ENCODE measurements at places on chromosomes 6 and 20.

- DNase-seq, result no peak
Measured at GRCh38 chr6:20810727-20811108, 276.5 kb downstream of the CDKAL1 start.

DNA sequence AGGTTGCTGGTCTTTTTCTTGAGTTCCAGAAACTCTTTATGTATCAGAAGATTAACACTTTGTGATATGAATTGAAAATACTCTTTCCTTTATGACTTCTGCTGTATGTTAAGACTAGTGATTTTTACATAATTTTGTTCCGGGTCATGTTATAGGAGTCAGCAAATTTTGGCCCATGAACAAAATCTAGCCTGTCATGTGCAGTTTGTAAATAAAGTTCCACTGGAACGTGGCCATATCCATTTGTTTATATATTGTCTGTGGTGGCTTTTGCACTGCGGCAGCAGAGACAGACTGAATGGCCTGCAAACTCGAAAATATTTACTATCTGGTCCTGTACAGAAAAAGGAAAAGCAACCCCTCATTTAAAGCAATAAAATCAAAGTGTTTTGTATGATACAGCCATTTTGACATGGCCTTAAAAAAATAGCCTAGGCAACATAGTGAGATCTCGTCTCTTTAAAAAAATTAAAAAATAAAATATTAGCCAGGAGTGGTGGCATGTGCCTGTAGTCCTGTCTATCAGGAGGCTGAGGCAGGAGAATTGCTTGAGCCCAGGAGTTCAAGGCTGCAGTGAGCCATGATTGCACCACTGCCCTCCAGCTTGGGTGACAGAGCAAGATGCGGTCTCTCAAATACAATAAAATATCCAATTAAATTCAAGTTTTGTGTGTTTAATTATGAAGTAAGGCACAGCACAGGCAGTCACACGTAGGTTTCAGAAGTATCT lies 36.9 kb downstream of the SNX9 start:
- DNase-seq, result no peak

DNA sequence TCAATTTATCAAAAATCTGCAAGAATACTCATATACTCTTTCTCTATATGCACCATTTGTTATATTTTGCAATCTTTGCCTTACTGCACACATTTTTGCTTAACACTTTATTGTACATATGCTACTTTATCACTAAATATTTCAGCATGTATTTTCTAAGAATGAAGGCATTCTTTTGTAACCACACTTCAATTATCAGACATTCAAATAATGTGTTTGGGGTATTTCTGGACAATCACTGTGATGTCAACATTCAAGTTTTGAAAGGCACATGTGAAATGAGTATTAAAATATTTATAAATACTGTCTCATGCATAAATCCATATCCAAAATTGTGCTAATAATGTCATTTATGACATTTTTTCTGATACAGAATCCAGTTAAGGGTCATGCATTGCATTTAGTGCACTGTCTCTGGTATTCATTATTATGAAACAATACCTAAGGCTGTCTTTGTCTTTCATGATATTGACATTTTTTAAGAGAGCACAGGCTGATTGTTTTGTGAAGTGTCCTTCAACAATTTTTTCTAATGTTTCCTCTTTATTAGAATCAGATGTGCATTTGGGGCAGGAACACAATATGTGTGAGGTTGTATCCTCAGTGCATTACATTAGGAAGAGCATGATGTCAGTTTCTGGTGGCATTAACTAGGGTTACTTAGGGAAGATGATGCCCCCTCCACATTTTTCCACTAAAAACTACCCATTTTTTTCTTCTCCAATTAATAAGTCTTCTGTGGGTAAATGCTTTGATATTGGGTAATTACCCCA lies 105.7 kb downstream of the MTFR2 start:
- no peak for DNase-seq

DNA sequence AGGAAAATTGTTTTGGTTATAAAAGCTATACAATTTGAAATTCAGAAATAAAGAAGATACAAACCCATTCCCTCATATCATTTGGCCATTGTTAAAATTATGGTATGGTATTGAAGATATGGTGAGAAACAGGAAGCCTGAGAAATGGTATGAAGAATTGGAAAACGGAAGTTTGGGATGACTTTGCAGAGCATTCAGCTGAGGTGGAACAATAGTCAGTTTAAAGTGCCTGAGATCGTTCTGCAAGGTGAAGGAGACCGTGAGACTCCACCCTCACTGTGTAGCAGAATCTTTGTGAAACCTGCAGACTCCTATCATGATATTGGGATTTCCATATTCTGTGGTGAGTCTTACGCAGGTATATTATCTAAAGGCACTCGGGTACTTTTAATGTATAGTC lies 97.3 kb downstream of the ADGRB3 start:
- no peak for DNase-seq

- DNase-seq, result no peak
Measured at GRCh38 chr20:21206584-21206983, 80.7 kb downstream of the KIZ start.

DNA sequence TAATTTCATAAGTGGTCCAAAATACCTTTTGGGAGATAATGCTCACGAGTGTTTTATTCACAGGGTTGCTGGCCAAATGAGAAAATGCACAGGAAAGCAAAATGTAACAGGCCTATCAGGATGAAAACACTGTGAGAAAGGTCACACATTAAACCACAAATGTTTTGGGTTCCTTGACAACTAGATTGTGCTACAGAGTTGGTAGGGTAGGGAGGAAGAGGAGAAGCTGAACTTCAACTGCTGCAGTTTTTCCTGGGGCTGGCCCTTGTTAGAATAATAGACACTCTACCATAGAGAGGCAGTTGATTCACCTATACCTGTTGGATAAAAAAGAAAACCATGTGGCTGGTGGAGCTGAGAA lies 28.1 kb upstream of the PAQR8 start:
- DNase-seq, result no peak

Data from cortex of kidney (tissue), 1 donor.